ENCODE measurements at places on chromosomes 4 and X.
A peak's percentile ranks its signal among the peaks of the same experiment; 100 is the strongest.

DNA sequence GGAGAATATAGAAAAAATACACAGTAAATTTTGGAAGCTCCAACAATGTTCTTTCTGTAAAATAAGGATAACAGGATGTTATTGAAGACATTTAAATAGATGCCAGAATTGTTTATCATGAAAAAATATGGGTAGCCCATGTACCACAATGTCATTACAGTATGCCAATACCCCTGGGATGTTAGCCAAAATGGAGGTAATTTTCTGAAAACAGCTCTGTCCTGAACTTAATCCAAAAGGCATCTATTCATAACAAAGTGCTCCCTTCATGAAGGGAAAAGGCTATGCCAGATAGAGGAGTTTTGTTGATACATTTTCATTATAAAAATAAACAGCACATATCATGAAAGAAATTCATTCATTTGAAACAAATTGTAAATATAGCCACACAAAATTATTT lies 1902.6 kb upstream of the AGA start:
- no peak for DNase-seq

- no peak for DNase-seq
These were observed 16.9 kb upstream of the ANOS1 start for GRCh38 chrX:8748855-8749254.

DNA sequence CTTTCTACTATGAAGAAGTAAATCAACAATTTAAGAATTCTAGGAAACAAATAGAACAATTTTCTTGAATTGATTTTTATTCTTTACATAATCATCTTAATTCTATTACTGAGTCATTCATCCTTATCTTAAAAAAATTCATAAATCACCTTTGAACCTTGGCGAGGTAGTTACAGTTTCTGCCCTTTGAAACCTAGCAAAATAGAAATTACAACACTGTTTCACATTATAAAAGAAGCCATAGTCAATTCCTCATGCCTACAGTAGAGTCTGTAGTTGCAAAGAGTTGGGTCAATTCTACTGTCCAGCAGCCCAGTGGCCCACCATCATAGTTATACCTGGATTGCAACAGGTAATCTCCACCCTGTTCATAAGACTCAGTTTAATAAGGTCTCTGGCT lies 7.3 kb downstream of the SMIM31 start:
- DNase-seq: no peak

- peak; percentile 5 for DNase-seq
These were observed 17.7 kb downstream of the IL15 start for GRCh38 chr4:141654098-141654497.

DNA sequence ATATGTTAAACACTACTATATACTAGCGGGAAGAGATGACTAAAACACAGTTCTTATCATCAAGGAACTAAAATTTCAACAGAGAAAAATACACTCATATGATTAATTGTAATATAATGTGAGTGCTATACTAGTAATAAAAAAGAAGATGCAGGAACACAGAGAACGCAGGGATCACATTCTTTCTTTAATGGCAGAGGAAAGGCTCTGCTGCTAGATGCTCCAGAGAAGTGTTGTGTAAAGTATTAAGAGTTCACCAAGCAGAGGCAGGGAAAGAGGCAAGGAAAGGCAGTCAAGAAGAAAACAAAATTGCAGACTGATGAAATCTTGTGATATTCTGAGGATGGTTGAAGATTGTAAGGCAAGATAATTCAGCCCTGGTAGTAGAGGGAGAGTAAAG lies 394.7 kb downstream of the PDGFC start:
- no peak for DNase-seq

DNA sequence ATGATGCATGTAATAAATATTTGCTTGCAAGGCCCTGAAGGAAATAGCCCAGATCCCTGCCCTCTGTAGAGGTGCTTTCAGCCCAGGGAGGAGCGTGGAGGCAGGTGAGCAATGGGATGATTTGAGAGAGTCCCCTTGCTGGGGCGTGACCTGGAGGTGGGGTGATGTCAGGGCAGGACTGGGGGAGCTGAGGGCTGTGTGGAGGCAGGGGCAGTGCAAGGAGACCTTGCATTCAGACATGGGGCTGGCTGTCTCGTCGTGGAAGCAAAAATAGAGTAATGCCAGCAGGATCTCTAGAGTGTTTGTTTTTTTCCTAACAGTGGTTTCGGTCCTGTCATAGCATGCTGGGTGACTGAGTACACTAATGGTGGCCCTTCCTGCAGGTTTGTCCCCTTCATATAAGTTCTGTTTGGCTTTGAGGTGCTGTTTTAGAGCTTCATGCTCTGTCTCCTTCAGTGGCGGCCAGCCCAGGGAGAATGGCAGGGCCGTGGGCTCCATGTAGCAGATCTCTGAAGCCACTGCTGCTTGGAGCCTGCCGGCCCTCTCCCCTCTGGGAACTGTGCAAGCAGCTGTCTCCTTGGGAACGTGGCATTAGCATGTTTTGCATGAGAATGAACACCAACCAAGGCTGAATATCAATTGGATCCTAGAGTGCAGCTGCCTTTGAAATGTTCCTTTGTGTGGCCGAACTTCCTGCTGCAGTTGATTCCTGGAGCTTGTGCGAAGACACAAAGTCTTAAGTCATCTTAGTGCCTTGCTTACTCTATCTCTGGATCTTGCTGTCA lies 39.3 kb upstream of the CLDN34 start:
- peak; percentile 91 for DNase-seq

GRCh38 chr4:111631215-111631999 lies 513.8 kb upstream of the FAM241A start:
- DNase-seq: no peak

- peak; percentile 90 for DNase-seq
These were observed 43.2 kb downstream of the ANOS1 start for GRCh38 chrX:8688776-8689175.

DNA sequence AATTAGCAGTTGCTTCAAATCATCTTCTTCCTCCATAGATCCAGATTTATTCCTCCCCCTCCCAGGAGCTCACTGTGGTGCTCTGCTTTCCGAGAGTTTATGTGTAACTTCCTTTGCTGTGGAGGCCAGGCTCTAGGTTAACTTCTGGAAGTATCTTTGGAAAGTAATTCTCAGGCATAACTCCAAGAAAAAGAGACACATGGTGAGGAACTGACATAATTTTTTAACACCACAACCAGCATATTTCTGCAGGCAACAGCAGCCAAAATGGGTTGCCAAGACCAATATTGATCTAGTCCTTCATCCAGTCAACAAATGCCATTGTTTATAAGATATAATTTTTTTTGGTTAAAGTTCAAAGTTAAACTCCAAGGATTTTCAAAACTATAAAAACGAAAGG lies 114.5 kb upstream of the RBPJ start:
- no peak for DNase-seq

- DNase-seq: no peak
These were observed 1.4 kb downstream of the TMA16 start for GRCh38 chr4:163495900-163496299.

- DNase-seq: no peak
These were observed 45.6 kb upstream of the GRIA3 start for GRCh38 chrX:123138473-123138872.

Measured in NT2/D1 (cell line).